ENCODE measurements at places on chromosomes 6 and 20.

DNA sequence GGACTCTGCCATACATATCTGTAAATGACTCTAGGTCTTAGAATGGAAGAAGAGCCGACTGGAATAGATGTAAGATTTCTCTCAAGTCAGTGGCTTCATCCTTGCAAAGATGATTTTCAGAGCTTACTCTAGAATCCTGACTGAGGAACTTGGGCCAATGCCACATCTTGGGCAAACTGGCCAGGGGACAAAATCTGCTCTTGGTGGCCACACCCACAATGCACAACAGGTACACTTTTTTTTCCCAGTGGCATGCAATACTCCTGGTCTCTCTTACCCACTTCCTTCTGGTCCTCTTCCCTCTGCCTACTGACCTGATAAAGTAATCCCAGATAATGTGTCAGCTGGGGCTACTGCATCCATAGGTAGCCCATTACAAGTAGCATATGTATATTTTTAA, 13.4 kb downstream of the CLIC5 start:
- DNase-seq: no peak

- DNase-seq: no peak
These were observed 3.4 kb upstream of the ZHX3 start for GRCh38 chr20:41320976-41321375.

DNA sequence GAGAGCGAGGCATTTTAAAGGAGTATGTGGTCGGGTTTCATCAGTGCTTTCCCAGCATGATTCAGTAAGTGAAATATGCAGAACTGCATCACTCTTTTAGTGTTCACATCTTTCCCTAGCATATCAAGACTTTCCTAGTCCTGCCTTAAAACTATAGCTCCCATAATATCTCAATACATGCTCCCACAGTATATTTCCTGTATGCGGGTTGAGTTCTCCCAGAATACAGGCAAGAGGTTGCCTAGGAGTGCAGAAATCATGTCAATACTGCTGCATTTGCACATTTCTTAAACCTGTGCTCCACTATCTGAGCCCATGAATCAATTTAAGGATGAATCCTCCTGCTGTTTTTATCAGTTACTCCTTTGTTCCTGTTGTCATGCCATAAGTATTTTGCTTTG, 386.6 kb upstream of the SLC35B3 start:
- DNase-seq: no peak

DNA sequence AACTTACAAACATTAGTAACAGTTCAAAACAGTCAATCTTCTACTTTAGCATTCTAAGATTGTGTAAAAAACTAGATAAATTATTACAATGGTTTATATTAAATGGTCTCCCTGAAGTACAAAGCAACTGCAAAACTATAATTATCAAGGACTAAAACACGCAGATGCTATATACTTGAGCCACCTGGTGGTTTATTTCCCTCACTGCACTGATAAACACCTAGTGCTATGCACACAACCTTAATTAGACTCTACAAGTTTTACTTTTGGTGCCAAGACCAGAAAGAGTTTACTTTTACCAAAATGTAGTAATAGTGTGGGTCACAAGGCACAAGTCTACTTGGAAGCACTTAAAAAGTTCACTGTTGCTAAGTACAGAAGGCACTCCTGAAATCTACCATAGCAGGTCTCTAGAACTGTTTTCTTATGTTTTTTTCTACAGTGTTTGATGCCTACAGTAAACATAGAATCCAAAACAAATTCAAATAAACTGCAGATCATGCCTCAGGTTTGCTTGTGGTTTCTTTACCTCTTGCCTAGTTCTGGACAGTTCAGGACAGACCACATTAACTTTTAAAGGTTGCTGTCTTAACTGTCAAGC, 49.2 kb downstream of the GMDS start:
- no peak for DNase-seq

DNA sequence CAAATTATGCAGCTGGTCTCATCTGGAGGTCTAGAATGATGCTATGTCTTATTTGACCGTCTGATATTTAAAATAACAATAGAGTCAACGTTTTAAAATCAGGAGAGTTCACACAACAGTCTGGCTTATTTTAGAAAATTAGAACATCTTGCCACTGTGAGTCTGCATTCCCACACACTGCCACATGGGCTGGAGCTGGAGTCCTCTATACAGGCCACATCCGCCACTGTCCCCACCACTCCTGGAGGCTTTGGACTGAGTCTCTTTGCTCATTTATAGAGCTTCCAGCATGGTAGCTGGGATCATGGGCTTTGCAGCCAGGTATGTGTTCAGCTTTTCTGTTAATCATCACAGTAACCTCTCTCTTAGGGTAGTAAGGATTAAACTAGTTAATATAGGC, 68.8 kb upstream of the ZNFX1 start:
- no peak for DNase-seq

DNA sequence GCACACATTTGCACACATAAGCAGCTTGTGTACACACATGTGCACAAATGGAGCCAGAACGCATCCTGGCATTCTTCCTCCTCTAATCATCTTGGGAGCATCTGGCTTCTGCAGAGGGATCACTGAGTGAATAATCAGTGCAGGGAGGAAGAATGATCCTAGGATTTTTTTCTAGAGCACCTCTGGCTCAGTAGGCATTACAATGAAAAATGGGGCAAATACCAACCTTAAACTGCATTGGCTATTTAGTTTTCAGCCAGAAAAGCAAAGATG, 205.7 kb upstream of the TCF21 start:
- DNase-seq: no peak

- no peak for DNase-seq
These were observed 262.9 kb downstream of the TAF4 start for GRCh38 chr20:61802721-61803311.

GRCh38 chr6:97009781-97010492, 85.4 kb downstream of the KLHL32 start:
- DNase-seq: no peak

All from SIG-M5 (cell line).